Omental fat pad (tissue), 4 donors: ENCODE measurements at places on chromosomes 12 and 14. TPM values are rescaled to one million over a fixed set of nuclear protein-coding genes. Genes with fewer than 3 reads are reported as not detected.

GRCh38 chr14:57797160-57797559 is 68.7 kb downstream of the SLC35F4 start:
- DNase-seq, result no peak

DNA sequence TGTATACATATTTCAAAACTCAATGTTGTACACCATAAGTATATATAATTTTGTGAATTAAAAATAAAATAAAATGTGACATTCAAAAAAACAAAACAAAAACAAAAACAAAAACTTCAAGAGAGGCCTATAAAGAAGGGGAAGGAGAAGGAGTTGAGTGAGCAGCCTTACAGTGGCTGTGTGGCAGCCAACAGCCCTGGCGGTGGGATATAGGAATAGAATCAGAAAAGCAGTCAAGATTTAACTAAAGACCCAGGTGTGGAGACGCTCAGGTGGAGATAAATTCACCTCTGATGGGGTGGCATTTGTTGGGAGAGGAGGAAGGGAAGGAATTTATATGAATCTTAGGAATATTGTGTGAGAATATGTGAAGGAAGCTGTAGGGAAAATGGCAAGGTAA is 41.8 kb upstream of the E2F7 start:
- no peak for DNase-seq

DNA sequence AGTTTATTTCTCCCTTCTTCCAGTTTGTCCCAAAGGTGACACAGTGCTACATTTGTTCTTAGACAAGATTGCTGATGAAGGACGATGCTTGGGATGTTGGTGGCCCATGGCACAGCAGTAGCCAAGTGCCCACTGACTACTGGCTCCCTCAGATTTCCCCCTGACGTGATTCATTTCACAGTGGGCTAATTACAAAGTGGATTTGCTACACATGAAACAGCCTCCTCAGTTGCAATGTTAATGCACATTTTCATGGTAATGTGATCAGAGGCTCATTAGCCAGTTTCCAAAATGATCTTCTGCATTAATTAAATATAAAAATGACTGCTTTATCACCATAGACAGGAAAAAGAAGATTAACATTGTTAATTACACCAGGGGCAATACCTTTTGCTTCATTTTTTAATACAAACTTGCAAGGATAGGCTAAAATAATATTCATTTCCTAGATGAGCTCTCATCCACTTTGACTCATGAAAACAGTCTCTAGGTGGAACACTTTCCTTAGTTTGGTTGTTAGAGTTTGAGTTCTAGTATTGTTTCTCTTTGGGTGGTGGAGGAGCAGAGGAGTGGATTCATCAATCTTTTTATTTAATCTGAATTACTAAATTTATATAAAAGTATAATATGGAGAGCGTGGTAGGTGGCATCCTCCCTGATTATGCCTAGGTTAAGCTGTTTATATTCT is 250.9 kb downstream of the PDZRN4 start:
- no peak for DNase-seq

- DNase-seq, result no peak
These were observed 229.2 kb downstream of the NRXN3 start for GRCh38 chr14:78399316-78399889.

DNA sequence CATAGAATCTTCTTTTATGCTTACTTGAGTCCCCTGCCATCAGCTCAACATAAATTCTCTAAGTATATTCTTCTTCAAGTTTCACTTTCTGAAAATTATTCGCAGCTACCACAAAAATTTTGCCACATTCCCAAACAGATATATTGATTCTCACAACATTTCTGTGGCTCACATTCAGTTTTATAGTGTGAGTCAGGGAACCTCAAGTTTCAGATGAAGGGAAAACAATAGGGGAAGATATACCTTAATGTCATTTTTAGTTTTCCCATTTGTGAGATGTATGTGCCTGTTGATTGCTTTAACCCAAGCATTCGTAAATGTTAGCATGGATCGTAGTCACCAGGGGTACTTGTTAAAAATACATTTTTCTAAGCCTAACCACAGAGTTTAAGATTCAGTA is 465.8 kb downstream of the CCER1 start:
- DNase-seq, result no peak

DNA sequence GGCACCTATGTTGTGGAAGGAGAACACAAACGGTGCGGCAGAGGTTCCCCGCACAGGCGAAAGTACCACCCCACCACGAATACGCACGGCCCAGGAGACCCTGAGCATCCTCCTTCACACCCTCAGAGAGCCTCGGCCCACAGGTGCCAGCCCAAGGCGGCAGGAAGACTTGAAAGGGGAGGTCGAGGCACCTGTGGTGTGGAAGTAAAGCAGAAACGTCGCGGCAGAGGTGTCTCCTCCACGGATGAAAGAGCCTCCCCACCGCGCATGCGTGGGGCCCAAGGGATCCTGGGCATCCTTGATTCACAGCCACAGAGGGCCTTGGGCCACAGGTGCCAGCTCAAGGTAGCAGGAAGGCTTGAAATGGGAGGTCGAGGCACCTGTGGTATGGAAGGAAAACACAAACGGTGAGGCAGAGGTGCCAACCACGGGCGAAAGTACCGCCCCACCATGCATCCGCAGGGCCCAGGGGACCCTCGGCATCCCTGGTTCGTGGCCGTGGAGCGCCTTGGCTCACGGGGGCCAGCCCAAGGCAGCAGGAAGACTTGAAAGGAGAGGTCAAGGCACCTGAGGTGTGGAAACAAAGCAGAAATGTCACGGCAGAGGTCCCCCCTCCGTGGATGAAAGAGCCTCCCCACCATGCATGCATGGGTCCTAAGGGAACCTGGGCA is 380.1 kb downstream of the ALG10 start:
- peak; percentile 8 for DNase-seq

- DNase-seq, result no peak
These were observed 3.7 kb downstream of the PIANP start for GRCh38 chr12:6696690-6697583.

GRCh38 chr12:75891072-75891471 is 140.5 kb downstream of the PHLDA1 start:
- DNase-seq, result no peak

DNA sequence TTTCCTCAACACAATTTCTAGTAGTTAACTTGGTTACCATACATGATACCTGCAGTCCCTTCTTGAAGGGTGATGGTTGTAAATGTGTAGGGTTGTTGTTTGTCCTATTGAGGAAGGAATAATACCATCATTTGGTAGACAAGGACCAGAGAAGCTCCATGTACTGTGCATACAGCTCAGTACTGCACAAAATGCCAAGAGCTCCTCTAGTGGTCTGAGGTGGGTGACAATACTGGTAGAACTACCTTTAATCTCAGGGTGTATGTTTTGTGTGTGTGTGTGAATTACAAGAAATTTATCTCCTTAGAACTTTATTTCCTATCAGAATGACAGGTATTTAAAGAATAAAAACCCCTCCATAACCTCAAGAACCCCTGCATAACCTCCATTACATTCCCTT is 575.3 kb downstream of the TMTC2 start:
- DNase-seq, result no peak

GRCh38 chr12:124771462-124772288 is 92.0 kb downstream of the SCARB1 start:
- peak; percentile 98 for DNase-seq

DNA sequence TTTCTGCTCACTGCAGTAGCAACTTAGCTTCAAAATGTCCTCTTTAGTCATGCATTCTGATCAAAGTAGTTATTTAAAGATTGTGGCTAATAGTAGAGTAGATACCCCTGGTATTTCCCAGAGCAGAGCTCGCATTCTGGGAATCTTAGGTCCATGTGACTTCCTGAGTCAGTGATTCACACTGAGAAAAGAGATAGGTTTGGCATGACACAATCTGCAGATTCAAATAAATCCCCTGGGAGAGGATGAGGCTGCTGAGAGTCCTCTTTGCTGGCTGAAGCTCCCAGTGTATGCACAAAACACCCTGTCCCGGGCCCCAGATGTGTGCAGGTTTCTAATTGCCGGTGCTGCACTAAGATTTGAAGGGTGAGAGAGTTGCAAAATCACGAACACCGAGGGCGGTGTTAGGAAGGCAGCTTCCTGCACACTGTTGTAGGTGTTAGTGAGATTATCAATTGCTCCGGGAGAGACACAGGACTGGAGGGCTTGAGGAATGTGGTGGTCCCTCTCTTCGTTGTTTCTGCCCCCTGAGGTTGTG is 233.2 kb downstream of the NRXN3 start:
- no peak for DNase-seq

GRCh38 chr14:55807053-55807880 is 227.3 kb downstream of the KTN1 start:
- DNase-seq, result peak; percentile 85

DNA sequence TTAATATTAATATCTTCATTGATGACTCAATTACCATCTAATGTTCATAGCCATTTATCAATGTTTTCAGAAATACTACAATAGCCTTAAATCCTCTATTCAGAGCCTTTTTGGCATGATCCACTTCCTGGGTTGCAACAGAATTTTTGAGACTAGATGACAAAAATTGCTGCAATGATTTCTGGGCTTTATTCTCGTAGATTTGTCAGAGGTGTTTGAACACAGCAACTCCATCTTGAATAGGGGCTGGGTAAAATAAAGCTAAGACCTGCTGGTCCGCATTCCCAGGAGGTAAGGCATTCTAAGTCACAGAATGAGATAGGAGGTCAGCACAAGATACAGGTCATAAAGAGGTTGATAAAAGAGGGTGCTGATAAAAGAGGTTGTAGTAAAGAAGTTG is 165.8 kb upstream of the CNOT2 start:
- DNase-seq, result no peak

DNA sequence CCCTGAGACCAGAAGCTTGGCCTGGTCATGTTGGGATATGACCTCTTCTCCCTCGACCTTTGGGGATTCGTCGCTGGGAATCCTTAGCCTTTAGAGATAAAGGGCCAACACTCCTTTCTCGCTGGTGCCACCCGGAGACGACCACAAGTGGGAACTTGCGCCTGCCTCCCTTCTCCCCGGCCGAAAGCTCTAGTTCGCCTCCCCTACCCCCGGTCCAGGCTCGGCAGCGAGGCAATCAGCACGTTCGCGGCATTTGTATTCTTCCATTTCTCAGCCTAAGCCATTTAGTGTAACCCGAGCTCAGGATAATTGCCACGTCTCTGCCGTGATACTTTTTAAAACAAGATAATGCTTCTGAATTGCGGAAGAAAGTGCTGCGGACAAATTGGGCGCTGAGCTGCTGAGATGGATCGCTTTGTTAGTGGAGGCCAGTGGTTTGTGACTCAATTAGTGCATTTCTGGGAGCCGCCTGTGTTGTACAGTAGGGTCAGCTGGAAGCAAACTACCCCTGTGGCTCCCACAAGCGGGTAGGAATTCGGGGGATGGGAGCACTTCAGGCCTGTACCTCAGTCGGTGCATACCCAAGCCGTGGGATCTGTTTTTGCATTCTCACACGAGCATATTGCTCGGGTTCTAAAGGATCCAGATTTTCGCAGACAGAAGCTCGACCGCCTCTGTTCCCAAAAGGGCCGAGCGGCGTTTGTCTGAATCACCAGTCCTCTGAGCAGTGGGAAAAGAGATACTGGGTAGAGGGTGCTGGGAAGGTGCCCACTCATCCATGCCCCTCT is 6.8 kb upstream of the SIX1 start:
- DNase-seq, result no peak

GRCh38 chr14:55074662-55075061 is 23.2 kb downstream of the MAPK1IP1L start:
- DNase-seq, result no peak

- DNase-seq, result no peak
These were observed 108.1 kb upstream of the G2E3 start for GRCh38 chr14:30450631-30451545.

DNA sequence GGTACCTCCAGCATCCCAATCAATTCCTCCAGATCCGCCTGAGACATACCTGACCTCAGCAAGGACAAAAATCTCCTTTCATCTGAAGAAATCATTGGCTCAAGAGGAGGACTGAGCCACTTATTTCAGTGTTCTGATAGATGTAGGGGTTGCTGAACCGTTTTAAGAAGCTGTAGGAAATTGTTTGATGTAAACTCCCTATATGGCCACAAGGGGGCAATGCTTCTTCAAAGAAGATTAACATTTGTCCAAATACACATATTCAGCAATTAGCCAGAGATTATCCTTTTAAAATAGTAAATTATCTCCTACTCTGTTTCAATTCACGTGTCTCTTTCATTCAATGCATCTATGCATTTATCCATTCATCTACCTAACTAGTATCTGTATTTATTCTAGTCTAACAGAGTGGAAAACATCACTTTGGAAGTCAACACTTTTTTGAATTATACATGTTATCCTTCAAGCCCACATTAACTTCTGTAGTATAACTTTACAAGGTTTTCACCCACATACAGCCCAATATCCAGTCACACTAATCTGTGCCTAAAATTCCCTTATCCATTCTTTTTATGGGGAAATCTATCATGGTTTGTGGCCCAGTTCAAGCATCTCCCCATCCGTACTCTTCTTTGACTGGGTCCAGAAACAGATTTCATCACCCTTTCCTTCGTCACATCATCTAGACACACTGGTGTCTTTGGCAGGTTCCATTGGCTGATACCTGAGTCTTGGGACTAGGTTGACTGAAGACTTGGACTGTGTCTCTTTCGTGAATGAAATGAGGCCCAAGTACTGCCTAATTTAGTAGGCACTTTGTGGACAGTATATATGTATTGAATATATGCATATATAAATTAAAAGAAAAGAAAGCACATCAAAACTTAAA is 411.0 kb upstream of the OR4E1 start:
- DNase-seq, result no peak

GRCh38 chr14:35400648-35401421 is 3.7 kb downstream of the NFKBIA start:
- no peak for DNase-seq

GRCh38 chr12:52179396-52179973 is 12.3 kb downstream of the KRT80 start:
- DNase-seq, result no peak

GRCh38 chr14:56150645-56151345 is 32.6 kb downstream of the PELI2 start:
- DNase-seq, result no peak

- no peak for DNase-seq
These were observed 33.0 kb downstream of the CDKL1 start for GRCh38 chr14:50363714-50364111.

DNA sequence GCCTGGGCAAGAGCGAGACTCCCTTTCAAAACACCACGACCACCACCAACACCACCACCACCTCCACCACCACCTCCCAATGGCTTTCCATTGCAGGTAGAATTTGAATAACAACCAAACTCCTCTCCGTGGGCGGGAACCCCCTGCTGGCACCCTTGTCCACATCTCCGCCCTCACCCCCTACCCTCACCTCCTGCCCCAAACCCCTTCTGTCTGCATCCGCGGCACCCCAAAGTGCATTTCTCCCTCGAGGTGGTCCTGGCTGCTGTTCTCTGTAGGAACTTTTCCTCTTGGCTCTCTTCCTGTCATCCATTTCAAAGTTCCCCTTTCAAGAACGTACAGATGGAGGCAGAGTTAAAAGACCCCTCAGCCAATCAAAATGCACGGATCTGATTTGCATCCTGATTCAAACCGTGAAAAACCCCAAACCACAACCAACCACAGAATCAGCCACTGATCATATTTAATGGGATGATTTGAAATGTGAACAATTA is 3.8 kb downstream of the SDSL start:
- no peak for DNase-seq

CLEC7A gene
- 24.1 TPM for total RNA-seq

GPR68 gene
- 0.19 TPM for total RNA-seq

TDRD9 gene
- 8.0 TPM for total RNA-seq

TAS2R50 gene
- total RNA-seq, result 2.0 TPM

COX8C gene
- not detected for total RNA-seq

HAL gene
- 8.7 TPM for total RNA-seq

SDS gene
- 52.1 TPM for total RNA-seq

ADAMTS20 gene
- not detected for total RNA-seq

PCK2 gene
- 33.6 TPM for total RNA-seq

TMTC1 gene
- total RNA-seq, result 83.9 TPM

PPP4R4 gene
- 0.25 TPM for total RNA-seq
